Stimulated activated naive CD4-positive, alpha-beta T cell treated with Interleukin-2 at 50 U/mL for 16 hours (primary cell): ENCODE measurements at places on chromosomes 12 and 14.

DNA sequence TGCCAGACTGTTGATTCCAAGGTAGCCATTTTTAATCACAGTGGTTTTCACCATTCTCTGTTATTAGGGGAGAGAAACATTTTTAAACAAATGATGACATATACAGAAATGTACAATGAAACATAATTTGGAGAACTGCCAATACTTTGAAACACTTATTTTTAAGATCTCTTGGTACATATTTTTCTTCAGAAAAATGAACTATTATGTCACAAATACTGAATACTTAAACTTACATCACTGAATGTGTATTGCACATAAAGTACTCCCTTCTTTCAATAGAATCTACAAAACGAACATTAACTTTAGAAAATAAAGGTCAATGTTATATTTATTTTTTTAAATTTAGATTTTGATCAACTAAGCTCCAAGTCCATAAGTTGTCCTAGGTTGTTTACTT is 71.7 kb upstream of the CPNE8 start:
- DNase-seq, result no peak

GRCh38 chr12:2391740-2392331 is 339.0 kb downstream of the CACNA1C start:
- DNase-seq, result no peak

DNA sequence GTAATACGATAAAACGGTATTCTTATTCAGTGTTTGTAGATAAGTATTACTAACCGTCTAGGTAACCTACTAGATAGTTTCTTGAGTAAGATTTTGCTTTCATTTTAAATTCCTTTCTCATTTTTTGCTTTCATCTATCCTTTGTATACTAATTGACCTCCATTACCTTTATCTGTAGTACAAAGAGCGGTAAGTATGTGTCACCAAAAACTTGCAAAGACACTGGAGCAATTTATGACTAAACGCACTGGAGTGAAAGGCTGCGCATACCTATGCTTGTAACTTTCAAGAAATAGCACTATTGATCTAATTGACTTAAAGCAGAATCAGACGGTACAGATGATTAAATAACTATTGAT is 1.7 kb downstream of the ARHGAP5 start:
- DNase-seq, result no peak

DNA sequence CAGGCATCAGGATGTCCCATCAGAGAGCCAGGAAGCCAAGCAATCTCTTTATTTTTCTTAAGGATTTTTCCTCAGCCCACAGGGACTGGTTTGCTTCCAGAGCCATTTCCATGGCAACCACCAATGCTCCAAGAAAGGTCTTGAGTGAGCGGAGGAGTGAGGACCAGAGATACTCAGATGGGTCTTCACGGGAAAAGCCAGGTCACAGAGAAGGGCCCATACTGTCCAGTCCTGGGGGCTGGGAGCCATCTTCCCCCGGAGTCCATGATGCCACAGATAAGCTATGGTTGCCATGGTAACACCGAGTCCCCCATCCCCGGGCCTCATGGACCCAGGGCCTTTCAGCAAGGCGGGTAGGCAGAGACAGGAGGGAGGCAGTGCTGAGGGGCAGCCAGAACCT is 28.6 kb downstream of the CMKLR1 start:
- no peak for DNase-seq

- DNase-seq, result no peak
Measured at GRCh38 chr14:56501909-56502530, 77.6 kb upstream of the TMEM260 start.

GRCh38 chr14:55309761-55310365 is 38.6 kb downstream of the FBXO34 start:
- no peak for DNase-seq

- peak; percentile 63 for DNase-seq
Measured at GRCh38 chr14:34874386-34875030, 652 bp downstream of the BAZ1A start.

DNA sequence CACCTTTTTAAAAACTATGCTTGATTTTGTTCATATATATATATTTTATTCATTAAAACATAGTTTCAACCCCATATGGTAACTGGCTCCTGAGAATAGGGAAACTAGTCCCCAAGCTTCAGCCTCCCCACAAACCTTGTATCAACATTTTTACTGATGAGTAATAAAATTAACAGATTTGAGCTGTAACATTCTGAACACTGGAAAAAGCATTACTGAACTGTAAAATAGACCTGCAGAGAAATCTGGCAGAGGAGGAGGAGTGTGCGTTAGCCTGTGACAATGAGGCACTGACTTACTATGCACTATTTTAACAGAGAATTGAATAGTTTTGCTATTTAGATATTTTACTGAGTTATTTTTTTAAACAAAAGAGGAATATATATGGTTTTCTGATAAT is 43.1 kb downstream of the FRS2 start:
- no peak for DNase-seq

- no peak for DNase-seq
Measured at GRCh38 chr12:82412246-82412645, 53.9 kb downstream of the METTL25 start.

GRCh38 chr12:80422550-80422949 is 21.5 kb upstream of the PTPRQ start:
- no peak for DNase-seq

DNA sequence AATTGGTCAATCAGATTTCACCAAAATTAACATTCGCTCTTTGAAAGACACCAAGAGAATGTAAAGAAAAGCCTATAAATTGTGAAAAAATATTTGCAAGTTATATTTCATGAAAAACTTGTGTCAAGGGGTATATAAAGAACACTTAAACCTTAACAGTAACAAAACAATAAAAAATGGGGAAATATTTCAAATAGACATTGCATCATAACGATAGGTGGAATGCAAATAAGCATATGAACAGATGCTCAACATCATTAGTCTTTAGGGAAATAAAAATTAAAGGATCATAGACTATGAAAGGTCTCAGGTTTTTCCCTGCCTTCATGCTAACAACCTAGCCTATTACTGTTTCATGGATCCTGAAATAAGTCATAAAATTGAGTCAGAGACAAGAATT is 64.3 kb downstream of the COCH start:
- no peak for DNase-seq

GRCh38 chr14:74425525-74426201 is 347 bp downstream of the SYNDIG1L start:
- peak; percentile 30 for DNase-seq

GRCh38 chr14:104109731-104110361 is 24.3 kb downstream of the ASPG start:
- no peak for DNase-seq

DNA sequence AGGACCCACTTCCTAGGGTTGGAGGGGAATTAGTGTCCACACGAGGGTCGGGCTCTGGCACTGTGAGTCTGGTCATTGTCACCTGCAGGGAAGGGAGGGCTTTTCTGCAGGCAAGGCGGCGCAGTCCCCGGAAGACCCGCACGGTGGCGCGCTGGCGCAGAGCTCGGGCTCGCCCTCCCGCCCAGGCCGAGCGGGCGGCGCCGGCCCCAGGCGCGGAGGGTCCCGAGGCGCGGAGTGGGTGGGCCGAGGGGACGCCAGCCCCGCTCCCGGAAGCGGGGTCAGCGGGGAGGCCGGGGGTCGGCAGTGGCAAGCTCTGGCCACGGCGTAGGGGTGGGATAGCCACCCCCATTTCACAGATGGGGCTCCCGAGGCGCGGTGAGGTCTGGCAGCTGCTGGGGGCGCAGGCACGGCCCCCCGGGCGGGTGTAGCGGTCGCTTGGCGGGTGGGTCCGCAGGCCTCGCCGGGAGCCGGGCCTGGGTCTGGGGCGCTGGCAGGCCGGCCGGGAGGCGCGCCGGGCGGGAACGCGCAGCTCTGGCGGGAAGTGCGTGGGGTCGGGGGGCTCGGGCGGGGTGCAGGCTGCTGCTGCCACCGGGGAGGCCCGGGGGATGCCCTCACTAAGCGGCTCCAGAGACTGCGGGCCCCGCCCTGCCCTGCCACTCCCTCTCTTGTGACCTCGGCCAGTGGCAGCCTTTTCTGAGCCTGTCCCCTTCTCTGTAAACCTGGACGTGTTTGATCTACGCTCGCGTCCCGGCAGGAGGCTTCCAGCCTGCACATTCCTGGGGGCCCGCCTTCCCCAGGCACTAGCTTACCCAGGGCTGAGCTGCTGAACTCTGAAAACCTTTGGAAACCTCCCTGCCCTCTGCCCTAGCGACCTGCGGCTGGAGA is 46.1 kb downstream of the CYP46A1 start:
- peak; percentile 48 for DNase-seq

DNA sequence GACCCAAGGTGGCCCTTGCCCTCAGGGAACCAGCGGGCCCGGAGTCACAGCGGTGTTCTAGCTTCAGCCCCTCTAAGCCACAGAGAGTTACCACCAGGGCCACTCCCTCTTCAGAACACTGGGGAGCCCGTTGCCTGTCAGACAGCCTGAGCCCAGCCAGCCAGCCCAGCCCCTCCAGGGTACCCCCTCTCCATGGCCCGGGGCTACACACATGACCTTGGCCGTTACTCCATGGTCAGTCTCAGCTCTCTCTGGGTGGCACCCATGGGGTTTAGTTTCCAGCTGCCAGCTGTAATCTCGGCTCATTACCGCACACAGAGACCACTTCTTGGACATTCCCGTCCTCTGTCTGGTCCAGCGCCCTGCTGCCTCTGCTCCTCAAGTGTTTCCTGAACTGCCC is 35.0 kb downstream of the PPP2R5C start:
- DNase-seq, result no peak

- DNase-seq, result no peak
Measured at GRCh38 chr14:75711105-75711795, 50.2 kb downstream of the TTLL5 start.

- no peak for DNase-seq
Measured at GRCh38 chr12:38586789-38587188, 270.2 kb downstream of the ALG10B start.

GRCh38 chr14:53183611-53184010 is 30.5 kb upstream of the DDHD1 start:
- DNase-seq, result no peak

DNA sequence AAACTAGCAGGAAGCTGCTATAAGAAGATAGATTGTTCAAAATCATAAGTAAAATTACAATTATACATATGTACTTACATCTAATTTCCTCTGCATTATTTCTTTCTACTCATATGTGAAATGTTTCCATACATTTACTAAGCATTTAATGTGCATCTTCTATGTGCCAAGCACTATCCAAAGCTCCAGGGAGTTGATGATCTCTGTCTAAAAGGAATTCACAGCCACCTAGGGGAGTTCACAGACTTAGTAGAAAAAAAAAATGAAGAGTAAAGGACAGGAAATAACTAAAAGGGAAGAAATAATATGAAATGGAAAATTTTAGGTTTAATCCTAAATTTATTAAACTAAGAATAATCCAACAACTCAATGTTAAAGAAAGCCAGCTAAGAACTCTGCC is 91.7 kb downstream of the EFCAB11 start:
- no peak for DNase-seq

- no peak for DNase-seq
Measured at GRCh38 chr14:95068521-95068920, 88.8 kb downstream of the DICER1 start.

GRCh38 chr14:36656687-36657398 is 4.8 kb upstream of the PAX9 start:
- DNase-seq, result no peak

GRCh38 chr12:1616233-1617066 is 12.6 kb upstream of the WNT5B start:
- DNase-seq, result no peak

GRCh38 chr12:17301544-17301943 is 695.6 kb upstream of the LMO3 start:
- no peak for DNase-seq

DNA sequence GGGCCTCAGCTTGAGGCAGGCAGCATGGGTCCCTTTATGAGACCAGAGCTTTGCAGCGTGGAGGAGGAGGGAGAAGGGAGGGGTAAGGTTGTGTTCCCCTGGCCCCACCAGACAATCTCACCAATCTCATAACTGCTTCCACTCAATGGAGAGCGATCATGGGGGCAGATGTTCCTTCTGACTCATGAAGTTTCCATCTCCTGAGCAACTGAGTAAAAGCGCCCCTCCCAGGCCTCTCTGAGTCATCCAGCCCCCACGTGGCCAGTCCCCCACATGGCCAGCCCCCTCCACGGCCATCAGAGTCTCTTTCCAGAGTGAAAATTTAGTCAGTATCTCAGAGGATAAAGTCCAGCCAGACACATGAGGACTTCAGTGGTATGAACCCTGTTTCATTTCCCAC is 39.2 kb upstream of the PLXNC1 start:
- DNase-seq, result peak; percentile 47

DNA sequence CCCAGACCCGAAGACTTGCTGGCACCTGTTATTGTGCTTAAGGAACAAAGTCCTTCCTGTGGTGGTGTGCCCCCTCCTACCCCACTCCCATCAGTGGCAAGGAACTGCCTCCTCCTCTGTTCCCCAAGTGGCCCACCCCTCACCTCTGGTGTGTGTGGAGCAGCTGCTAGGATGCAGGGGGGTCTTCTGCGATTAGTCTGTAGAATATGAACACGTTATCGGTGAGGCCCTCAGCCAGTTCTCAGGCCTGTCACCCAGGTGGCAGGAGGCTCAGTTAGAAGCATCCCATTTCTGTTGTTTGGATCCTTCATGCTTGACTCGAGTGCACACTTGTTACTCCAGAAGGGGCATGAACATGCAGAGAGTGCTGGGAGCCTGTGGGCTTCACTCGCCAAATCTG is 39.3 kb downstream of the RAB35 start:
- DNase-seq, result no peak

DNA sequence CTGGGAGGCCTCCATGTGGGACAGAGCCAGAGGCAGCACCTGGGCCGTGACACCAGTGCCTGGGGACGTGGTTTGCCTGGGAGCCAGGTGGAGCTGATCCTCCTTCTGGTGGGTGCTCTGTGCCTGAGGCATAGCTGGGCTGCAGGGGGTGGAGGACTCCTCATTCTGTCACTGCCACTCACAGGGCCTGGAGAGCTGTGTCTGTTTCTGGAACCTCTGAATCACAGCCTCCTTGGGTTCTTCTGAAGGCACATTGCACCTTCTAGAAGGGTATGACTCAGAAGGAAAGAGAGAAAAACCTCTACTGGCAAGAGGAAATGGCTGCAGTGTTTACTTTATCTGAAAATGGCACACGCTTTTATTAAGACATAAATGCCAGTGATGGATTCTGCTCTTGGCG is 659.8 kb downstream of the VRK1 start:
- peak; percentile 75 for DNase-seq

- no peak for DNase-seq
Measured at GRCh38 chr12:42865282-42865681, 275.7 kb upstream of the PRICKLE1 start.

- no peak for DNase-seq
Measured at GRCh38 chr14:20617138-20618003, 24.1 kb downstream of the OR6S1 start.

DNA sequence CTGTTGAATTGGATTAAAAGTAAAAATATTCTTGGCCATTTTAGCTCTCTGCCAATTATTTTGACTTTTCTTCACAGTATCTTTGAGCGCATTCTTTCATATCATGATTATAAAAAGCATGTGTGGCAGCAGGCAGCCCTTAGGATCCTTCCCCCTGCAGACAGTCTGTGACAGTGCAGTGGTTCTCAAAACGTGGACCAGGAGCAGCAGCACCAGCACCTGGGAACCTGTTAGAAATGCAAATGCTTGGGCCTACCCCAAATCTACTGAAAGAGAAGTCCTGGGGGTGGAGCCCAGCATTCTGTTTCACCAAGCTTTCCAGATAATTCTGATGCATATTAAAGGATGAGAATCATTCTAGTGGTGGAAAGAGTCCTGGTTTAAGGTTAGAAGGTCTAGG is 155.6 kb downstream of the MON2 start:
- DNase-seq, result no peak
